A549 treated with CpdA at 1 μM for 4 hours (cell line): ENCODE measurements at places on chromosomes 2 and 18. TPM values are rescaled to one million over a fixed set of nuclear protein-coding genes. Genes with fewer than 3 reads are reported as not detected.

IL1RN gene
- total RNA-seq, result 0.26 to 0.59 TPM (median 0.42 TPM) in 5 replicates

BCL2L11 gene
- total RNA-seq, result 6.2 to 11.4 TPM (median 9.0 TPM) in 5 replicates

ELOA2 gene
- total RNA-seq, result not detected in 5 replicates

C2orf72 gene
- 4.5 to 7.6 TPM (median 6.1 TPM) in 5 replicates for total RNA-seq

WNT10A gene
- 0.06 to 0.24 TPM (median 0.10 TPM) in 4 of 5 replicates, not detected in the other for total RNA-seq

PLCL1 gene
- total RNA-seq, result not detected in 5 replicates

RHBDD1 gene
- 8.9 to 10.7 TPM (median 9.9 TPM) in 5 replicates for total RNA-seq

DCDC2C gene
- 0.29 to 0.36 TPM in 2 of 5 replicates, not detected in the others for total RNA-seq

ANKRD23 gene
- 1.0 to 2.9 TPM (median 1.8 TPM) in 5 replicates for total RNA-seq

RGPD3 gene
- total RNA-seq, result 0.15 to 0.22 TPM (median 0.19 TPM) in 5 replicates

TM4SF20 gene
- total RNA-seq, result 7.8 to 11.0 TPM (median 9.5 TPM) in 5 replicates

PLEK gene
- total RNA-seq, result 0.01 TPM in 1 of 5 replicates, not detected in the others

MC5R gene
- not detected in 5 replicates for total RNA-seq

CWC22 gene
- 11.6 to 19.6 TPM (median 12.8 TPM) in 5 replicates for total RNA-seq

SULT1C2 gene
- 0.39 to 1.3 TPM (median 0.42 TPM) in 5 replicates for total RNA-seq

ASB18 gene
- total RNA-seq, result not detected in 5 replicates

RTP5 gene
- not detected in 5 replicates for total RNA-seq

TUBB8B gene
- not detected in 5 replicates for total RNA-seq

REG3G gene
- 0.10 TPM in 1 of 5 replicates, not detected in the others for total RNA-seq
